ENCODE measurements at places on chromosomes 1 and 21.
A peak's percentile ranks its signal among the peaks of the same experiment; 100 is the strongest.

GRCh38 chr1:183087001-183087400, 63.8 kb downstream of the LAMC1 start:
- no peaks in the 10 kb centered on the region for H3K4me1 ChIP-seq
- H3K27ac ChIP-seq, result no peak overlapping the region
- peaks cover 10% of the 10 kb centered on the region for H3K27me3 ChIP-seq
- H3K36me3 ChIP-seq, result no peaks in the 10 kb centered on the region
- DNase-seq, result no peak

- H3K27me3 ChIP-seq, result peaks cover 24% of the 10 kb centered on the region
- H3K36me3 ChIP-seq, result peaks cover 2% of the 10 kb centered on the region
- peak; percentile 77 for DNase-seq
- peak overlapping the region; percentile 51 for H3K4me3 ChIP-seq
- peaks cover 78% of the 10 kb centered on the region for H3K4me1 ChIP-seq
- H3K27ac ChIP-seq, result peak overlapping the region; percentile 72
These were observed 1.3 kb upstream of the IL19 start for GRCh38 chr1:206769304-206769731.

DNA sequence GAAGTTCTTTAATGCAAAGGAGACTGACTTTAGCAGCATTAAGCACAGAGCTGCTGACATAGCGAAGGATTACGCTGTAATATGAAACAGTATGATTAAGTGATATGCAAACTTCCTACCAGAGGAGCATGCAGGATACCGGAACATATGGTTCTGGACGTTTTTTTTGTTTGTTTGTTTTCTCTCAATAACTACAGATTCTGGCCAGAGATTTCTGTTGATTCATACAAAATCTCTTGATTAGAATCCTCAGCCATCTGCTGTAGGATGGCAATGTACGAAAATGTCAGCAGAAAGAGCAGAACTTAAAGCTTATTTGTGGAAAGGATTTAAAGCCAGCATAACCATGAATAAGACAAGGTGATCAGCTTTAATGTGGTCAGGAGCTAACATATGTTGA, 970.7 kb downstream of the KCNT2 start:
- no peak for DNase-seq
- H3K4me3 ChIP-seq, result no peak overlapping the region
- no peaks in the 10 kb centered on the region for H3K36me3 ChIP-seq
- H3K27ac ChIP-seq, result no peak overlapping the region
- H3K27me3 ChIP-seq, result no peaks in the 10 kb centered on the region
- H3K4me1 ChIP-seq, result no peaks in the 10 kb centered on the region

GRCh38 chr1:213666113-213666512, 321.7 kb upstream of the PROX1 start:
- no peak for DNase-seq
- H3K4me1 ChIP-seq, result peaks cover 6% of the 10 kb centered on the region

GRCh38 chr1:182507685-182508084, 57.7 kb downstream of the RGSL1 start:
- no peaks in the 10 kb centered on the region for H3K36me3 ChIP-seq
- no peaks in the 10 kb centered on the region for H3K4me1 ChIP-seq
- no peaks in the 10 kb centered on the region for H3K27me3 ChIP-seq
- H3K27ac ChIP-seq, result no peak overlapping the region
- no peak overlapping the region for H3K4me3 ChIP-seq

DNA sequence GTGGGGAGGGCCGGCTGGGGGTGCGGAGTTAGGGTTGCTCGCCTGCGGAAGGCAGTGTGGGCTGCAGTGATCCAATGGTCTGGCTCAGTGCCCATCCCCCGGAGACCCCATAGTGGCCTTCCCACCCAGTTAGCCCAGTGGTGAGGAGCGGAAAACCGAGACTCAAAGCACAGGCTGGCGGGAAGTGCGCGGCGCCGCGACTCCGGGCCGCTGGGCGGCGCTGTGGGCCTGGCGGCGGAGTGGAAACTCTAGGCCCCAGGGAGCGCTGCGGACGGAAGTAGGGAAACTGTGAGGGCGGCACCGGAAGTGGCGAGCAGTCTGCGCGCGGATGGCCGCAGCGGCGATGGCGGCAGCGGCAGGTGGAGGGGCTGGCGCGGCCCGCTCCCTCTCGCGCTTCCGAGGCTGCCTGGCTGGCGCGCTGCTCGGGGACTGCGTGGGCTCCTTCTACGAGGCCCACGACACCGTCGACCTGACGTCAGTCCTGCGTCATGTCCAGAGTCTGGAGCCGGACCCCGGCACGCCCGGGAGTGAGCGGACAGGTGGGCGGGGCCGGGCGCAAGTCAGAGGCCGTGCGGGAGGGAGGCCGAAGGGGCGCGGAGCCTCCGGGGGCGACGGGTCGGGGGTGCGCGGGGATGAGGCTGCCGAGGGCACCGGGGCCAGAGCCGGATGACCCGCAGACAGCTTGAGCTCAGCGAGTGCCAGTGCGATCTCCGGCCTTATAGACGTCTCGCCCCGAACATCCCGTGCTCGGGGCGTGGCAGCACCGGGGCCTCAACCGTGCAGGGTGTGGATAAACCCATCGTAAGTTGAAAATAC, at the start of gene ADPRS:
Gene ADPRS (plus strand): TSS at position 316 of the 816 bp plus-strand sequence. CDS start 13 bp downstream, at position 329.
- H3K27me3 ChIP-seq, result peaks cover 7% of the 10 kb centered on the region
- H3K4me1 ChIP-seq, result peaks cover 12% of the 10 kb centered on the region
- H3K27ac ChIP-seq, result peak within 1 kb of the TSS; percentile 90
- peak; percentile 91 for DNase-seq

DNA sequence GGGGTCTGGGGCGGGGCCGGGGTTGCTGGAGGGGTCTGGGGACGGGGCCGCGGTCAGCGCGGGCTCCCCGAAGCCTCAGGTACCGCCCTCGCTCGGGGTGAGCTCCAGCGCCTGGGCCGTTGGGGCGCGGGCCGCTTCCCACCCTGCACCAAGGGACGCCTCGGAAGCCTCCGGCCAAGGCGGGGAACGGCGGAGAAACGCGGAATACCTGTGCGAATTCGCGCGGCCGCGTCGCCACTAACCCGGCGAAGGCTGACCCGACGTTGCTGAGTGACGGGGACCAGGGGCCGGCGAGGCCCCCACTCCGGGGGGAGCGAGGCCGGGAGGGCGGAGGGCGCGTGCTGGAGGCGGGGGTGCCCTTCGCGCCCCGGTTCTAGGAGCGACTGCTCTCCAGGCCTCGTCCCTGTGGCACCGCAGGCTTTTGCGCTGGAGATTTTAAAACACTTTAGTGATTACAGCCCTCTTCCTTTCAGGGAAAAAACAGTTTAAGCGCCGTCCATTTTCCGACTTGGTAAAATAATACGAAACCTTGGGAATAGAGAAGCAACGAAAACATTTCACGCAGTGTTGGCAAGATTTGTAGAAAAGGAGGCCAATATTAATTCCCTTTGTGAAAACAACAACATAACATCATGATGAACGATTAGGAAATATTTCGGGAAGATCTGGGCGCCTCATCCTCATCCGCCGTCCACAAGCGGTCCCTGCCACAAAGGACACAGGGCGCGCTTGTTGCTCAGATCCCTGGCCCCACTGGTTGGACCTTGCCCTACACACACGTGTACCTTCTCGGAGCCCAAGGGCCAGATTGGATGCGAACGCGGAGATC, 971 bp upstream of the GNG4 start:
- DNase-seq, result no peak
- H3K4me3 ChIP-seq, result peak overlapping the region; percentile 44
- H3K4me1 ChIP-seq, result peaks cover 9% of the 10 kb centered on the region

DNA sequence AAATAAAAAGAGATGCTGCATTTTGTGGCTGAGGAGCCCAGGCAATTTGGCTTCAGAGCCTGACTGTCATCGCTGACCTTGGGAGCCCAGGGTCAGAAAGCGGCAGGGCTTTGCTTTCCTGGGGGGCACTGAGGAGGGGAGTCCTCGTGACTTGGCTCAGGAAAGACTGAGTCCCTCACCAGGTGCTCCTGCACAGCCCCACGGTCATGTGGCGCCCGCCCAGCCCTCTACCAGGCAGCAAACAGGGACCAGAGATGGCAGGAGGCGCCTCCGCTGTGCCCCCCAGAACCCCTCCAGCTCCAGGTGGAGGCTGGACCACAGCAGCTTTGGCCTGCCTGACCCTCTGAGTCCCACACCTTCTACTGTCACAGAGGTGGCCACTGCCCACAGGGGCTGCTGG, 13.2 kb downstream of the EFHD2 start:
- no peak overlapping the region for H3K4me3 ChIP-seq
- no peak for DNase-seq
- no peaks in the 10 kb centered on the region for H3K27me3 ChIP-seq
- peaks cover 25% of the 10 kb centered on the region for H3K4me1 ChIP-seq
- no peak overlapping the region for H3K27ac ChIP-seq

DNA sequence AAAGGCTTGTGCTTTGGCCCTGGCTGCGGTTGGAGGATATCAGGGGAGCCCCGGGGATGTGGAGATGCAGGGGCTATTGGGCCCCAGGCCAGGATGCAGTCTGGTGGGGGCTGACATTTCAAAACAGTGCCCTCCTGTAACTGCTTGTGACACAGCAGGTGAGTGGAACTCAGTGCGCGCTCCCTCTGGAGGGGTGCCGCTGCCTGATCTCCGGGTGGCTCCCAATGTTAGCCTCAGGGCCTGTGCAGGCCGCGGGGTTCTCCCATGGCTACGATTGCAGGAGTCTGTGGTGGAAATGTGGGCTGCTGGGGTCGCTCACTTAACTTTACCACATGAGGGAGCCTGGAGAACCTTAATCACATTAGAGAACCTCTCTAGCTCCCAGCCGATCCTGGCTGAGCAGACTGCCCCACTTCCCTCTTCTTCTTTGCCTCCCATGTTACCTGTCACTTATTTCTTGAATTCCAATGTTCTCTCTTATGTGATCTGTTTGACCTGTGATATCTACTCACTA, 163.2 kb downstream of the FMN2 start:
- no peaks in the 10 kb centered on the region for H3K36me3 ChIP-seq
- no peaks in the 10 kb centered on the region for H3K4me1 ChIP-seq
- no peak for DNase-seq
- no peak overlapping the region for H3K4me3 ChIP-seq

- peaks cover 8% of the 10 kb centered on the region for H3K4me1 ChIP-seq
- DNase-seq, result peak; percentile 12
- H3K4me3 ChIP-seq, result no peak overlapping the region
- H3K27ac ChIP-seq, result no peak overlapping the region
These were observed 30.0 kb downstream of the ZMYM4 start for GRCh38 chr1:35298464-35298863.

DNA sequence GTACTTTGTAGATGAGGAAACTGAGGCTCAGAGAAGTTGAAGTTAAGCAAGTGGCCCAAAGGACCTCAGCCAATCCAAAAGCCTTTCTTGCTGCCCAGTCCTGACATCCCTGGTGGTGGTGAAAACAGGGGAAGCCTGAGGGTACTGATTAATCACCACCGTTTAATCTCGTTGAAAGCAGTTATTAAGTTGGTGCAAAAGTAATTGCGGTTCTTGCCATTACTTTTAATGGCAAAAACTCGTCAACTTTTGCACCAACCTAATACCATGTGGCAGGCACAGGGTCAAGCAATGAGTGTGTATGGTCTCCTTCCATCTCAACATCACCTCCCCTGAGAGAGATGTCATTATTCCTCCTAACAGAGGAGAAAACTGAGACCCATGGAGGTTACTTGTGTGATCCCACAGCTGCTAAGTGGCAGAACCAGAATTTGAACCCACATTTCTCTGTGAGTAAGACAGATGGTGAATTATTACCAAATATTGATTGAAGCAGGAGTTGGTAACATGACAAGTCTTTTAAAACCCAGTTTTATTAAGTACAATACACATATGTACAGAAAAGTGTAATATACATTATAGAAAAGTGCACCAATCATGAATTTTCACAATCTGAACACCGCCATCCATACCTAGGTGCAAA, 39.4 kb upstream of the GRHL3 start:
- no peaks in the 10 kb centered on the region for H3K36me3 ChIP-seq
- peaks cover 12% of the 10 kb centered on the region for H3K27me3 ChIP-seq
- H3K4me3 ChIP-seq, result no peak overlapping the region
- H3K27ac ChIP-seq, result no peak overlapping the region
- no peak for DNase-seq

Data from T-helper 2 cell treated with Interferon-gamma antibody and Interleukin-4, amounts not matched to agents 5 μg/mL and 100 μg/mL, for 36 hours (primary cell).